ENCODE measurements at places on chromosomes 5 and 9.

DNA sequence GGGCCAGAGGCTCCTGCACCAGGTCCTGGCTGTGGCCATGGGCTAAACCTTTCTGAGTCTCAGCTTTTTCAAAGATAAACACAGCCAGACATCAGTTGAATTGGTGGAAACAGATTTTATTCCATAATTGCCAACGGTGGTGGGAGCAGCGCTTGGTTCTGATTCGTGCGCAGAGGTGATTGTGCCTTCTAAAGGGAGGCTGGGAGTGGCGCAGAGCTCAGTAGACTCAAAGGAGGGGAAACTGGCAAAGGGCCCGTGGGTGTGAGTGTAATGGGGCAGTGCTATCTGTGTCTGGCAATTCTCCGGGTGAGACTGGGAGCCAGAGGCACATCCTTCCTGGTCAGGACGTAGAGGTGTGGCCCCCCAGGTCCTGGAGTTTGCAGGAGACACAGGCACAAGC, 169.4 kb upstream of the PPP1R26 start:
- DNase-seq = no peak

- no peak for DNase-seq
Observed at GRCh38 chr5:159990506-159990905, 18.4 kb upstream of the TTC1 start.

DNA sequence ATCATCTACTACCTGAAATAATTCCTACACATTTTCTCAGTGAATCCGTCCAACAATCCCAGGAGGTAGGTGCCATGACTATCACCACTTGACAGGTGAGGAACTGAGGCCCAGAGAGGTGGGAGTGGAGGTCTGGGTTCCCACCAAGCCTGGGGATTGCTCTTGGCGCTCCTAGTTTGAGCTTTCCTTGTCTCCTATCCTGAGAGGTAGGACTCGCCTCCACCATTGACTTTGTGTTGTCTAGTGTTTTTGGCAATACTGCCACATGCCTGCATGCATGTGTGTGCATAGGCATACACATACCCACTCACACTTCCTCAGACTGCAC, 6.3 kb upstream of the NTNG2 start:
- no peak for DNase-seq

DNA sequence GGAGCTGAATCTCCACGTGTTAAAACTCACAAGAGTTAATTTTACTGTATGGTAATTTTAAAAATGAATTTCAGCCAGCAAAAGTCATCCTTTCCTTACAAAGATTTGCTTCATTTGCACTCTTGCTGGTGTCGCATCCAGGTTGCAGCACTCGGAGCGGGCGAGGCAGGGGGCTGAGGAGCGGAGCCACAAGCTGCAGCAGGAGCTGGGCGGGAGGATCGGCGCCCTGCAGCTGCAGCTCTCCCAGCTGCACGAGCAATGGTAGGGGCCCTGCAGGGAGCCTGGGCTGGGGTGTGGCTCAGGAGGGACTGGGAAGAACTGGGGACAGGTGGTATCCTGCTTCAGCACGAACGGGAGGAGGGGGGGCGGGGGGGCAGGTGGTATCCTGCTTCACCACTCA, 27.1 kb downstream of the HNRNPH1 start:
- DNase-seq = no peak

GRCh38 chr5:73183000-73183399, 10.0 kb downstream of the TMEM174 start:
- no peak for DNase-seq

DNA sequence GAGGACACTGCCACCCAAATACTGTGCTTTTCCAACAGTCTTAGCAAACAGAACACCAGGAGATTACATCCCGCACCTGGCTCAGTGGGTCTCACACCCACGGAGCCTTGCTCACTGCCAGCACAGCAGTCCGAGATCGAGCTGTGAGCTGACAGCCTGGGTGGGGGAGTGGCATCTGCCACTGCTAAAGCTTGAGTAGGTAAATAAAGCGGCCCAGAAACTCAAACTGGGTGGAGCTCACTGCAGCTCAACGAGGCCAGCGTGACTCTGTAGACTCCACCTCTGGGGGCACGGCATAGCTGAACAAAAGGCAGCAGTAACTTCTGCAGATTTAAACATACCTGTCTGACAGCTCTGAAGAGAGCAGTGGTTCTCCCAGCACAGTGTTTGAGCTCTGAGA, 28.8 kb downstream of the EPB41L4A start:
- no peak for DNase-seq

- no peak for DNase-seq
Observed at GRCh38 chr9:98556511-98556910, 152.2 kb downstream of the GABBR2 start.
